H4 (cell line): ENCODE measurements at places on chromosomes 11 and 22.

- no peak for DNase-seq
Observed at GRCh38 chr11:122998727-122999366, 17.2 kb upstream of the BSX start.

GRCh38 chr22:46906326-46907045, 144.0 kb downstream of the TBC1D22A start:
- no peak for DNase-seq

DNA sequence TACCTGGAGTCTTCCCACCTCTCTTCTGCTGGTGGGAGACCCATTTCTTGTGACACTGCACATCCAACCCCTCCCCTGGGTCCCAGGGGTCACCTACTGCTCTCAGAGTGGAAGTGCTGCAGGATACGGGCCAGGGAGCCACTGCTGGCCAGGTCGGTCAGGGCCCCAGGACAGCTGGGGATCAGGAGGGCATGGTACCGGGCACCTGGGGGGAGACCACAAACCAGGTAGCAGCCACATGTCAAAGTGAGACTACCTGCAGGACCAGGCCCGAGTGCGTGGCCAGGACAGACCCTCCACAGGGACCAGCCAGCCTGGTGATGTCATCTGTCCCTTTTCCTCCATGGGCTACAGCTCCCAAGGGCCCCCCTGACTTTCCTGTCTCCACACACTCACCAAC, 3.9 kb downstream of the GATD1 start:
- DNase-seq, result no peak

DNA sequence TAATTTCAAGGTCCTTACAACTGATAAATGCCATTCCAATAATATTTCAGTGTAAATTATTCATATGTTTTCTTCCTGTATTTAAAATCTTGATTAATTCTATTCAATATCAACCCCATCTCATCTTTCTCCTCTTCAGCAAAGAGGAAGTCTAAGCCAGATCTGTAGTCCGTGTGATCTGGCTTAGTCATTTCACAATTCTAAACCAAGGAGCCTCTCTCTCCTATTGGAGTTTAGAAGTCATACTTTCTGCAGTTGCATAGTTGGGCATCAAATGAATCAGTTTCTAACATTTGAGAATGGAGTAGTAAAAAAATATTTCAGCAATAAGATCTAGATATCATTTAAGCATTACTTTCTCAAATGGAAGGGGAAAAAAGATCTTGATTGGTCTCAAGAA, 354.9 kb downstream of the JRKL start:
- DNase-seq, result no peak

- no peak for DNase-seq
Observed at GRCh38 chr11:118074785-118075184, 2.1 kb upstream of the TMPRSS4 start.

GRCh38 chr22:27540656-27541396, 260.7 kb downstream of the MN1 start:
- no peak for DNase-seq

DNA sequence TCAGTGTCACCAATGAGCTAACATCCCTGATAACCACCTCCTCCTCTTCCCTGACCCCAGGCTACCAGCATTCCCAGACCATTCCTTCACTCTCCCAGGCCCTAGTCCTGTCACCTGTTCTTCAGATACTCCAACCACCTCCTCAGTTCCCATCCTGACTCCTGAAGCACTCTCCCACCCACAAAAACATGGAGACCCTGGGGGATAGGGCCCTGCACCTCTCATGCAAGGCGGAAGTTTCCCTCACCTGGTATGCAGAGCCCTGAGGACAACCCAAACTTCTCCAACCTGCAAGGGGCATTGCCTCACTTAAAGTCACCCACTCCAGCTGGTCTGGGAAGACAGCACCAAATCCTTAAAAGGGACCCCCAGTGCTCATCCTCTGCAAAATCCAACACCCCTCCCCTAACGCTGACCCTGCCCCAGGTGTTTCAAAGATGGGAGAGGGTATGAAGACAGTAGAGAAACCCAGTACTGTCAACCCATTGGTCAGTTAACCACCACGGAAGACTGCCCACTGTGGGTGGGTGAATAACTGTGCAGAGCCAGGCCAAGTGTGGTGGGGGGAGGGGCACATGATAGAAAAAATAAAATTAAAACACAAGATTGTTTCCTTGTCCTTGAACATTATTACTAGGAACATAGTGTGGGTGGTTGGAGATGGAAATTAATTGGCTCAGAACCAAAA, 1.4 kb downstream of the TNKS1BP1 start:
- DNase-seq, result no peak
